ENCODE measurements at places on chromosomes 1 and 21.

DNA sequence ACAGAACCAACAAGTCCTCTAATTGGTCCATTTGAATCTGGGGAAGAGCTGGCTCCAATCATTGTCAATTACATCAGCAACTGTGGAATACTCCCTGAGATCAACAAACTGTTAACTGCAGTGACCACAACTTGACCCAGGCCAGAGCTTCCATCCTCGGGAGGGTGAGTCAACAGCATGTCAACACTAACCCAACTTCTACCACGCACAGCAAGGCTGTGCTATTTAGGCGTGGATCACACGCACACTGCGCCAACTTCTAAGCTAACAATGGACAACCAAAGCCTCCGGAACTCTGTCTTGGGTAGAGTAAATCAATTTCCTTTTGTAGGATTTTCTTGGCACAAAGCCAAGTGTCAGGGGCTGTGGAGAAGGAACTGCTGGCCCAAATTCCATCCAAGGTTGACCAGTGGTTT, 30.4 kb downstream of the APP start:
- no peak for DNase-seq

DNA sequence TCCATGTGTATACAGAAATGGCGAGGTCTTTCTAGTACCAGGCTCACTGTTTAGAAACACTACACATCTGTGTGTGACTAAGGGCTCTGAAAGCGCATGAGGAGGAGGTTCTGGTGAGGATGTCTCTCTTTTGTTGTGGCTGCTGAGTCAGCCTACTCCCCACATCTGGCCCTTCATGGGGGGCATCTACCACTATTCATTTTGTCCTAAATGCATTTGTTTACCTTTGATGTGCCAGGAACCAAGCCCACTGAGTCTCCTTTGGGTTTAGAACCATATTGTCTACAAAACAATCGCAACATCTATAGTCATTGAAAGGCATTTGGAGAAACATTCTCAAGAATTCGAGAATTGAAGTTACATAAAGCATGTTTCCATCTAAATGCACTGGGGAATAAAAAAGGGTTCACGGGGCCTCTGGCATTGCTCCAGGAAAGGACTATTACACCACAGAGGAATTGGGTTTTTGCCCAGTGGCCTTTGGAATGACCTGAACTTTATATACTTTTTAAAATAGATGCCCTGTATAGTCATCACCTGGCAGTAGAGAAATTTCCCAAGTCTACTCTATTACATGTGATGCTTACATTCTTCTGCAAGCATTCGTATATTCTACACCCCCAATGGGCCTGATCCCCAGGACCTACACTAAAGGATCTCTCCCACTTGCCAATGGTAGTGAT, 35.1 kb upstream of the ADORA3 start:
- no peak for DNase-seq

DNA sequence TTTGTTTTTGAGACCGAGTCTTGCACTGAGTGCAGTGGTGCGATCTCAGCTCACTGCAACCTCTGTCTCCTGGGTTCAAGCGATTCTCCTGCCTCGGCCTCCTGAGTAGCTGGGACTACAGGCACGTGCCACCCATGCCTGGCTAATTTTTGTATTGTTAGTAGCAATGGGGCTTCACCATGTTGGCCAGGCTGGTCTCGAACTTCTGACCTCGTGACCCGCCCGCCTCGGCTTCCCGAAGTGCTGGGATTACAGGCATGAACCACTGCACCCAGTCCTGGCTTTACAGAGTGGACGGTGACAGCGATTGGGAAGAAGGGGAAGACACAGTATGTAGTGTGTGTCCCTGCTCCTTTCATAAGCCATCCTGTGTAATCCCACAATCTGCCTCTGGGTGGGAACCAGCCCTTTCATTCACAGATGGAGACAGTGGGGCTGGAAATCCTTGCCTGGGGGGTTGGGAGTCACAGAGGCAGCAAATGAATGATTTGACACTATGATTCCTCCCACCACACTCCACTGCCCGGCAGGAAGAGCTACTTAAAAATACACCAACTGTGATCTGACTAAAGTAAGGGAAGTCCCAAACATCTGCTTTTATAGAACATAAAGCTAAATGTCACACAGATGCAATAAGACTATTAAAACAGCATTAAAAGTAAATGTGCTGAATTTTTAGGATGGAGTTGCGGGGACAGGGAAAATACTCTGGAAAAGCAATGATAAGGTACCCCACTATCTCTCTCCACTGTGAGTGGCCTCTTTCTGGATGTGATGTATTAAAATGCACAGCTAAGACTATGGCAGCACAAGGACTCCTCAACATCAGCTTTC, 4.5 kb downstream of the PARP1 start:
- DNase-seq = no peak

DNA sequence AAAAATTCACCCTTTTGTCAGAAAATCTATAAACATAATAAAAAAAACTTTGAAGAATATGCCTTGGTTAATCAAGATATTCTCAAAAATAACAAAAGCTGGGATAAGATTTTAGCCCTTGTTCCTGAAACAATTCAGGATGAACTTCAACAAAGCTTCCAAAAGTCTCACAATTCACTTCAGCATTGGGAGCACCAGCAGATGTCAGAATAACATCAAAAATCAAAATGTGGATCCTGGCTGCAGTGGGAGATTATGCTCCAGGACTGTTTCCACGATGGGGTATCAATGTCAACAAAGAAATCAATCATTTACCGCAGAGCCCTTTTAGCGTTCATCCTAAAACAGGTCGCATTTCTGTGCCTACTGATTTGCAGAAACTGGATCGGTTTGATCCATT, 35.2 kb downstream of the ZNF670 start:
- DNase-seq = no peak

- DNase-seq = no peak
These were observed 109.2 kb downstream of the CSMD2 start for GRCh38 chr1:34055818-34056217.

- DNase-seq = peak; percentile 9
These were observed 67.6 kb downstream of the MAP3K21 start for GRCh38 chr1:233394860-233395717.

- DNase-seq = no peak
These were observed 26.9 kb upstream of the NKAIN1 start for GRCh38 chr1:31266547-31266946.

DNA sequence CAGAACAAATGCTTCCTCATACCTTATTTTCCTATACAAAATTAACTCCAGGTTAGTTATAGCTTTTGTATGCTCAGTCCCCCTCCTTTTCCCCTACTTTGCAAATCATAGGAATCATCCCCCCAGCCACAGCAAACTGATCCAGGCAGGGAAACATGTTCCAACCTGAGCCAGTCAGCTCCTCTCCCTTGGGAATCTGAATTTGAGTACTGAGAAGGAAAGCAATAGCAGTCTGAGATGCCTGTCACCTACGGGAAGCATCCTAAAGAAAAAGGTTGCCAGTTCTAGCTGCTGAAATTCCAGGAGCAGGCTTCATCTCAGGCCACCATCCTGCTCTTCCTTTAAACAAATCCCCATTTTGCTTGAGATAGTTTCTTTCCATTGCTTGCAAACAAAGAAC, 6.9 kb downstream of the ADSS2 start:
- DNase-seq = no peak

DNA sequence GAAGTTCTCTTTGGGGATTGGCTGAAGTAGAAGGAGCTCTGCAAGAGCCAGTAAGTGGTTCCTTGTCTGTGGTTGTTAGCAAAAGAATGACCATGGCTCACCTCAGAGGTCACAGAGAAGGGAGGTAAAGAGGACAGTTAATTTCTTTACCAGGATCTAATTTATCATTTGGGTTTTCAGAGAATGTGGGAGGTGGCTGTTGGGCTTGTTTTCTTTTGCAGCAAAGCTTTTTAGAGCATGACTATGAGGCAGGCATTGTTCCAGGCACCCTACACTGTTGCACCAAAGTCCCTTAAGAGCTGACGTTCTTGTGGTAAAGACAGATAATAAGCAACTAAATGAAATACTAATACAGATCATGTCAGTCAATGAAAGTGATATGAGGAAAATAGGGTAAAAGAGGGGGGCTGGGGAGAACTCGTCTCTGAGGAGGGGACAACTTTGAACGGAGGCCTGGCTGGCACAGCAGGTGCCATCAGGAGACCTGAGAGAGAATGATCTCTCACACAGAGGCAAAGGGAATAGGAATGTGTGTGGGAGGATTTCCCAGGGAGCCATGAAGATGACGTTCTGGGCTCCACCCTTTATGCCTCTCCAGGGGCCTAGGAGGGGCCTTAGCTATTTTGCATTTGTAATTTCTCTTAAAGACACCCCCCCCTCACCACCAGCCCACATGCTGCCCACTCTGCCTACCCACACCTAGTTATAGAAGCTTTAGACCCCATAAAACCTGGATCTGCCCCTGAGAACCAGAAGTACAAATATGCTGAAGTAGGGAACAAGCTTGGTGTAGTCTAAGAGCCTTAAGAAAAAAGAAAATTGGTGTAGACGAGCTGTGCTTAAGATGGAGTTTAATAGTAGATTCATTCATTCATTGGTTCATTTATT, 177.5 kb downstream of the ROR1 start:
- no peak for DNase-seq

DNA sequence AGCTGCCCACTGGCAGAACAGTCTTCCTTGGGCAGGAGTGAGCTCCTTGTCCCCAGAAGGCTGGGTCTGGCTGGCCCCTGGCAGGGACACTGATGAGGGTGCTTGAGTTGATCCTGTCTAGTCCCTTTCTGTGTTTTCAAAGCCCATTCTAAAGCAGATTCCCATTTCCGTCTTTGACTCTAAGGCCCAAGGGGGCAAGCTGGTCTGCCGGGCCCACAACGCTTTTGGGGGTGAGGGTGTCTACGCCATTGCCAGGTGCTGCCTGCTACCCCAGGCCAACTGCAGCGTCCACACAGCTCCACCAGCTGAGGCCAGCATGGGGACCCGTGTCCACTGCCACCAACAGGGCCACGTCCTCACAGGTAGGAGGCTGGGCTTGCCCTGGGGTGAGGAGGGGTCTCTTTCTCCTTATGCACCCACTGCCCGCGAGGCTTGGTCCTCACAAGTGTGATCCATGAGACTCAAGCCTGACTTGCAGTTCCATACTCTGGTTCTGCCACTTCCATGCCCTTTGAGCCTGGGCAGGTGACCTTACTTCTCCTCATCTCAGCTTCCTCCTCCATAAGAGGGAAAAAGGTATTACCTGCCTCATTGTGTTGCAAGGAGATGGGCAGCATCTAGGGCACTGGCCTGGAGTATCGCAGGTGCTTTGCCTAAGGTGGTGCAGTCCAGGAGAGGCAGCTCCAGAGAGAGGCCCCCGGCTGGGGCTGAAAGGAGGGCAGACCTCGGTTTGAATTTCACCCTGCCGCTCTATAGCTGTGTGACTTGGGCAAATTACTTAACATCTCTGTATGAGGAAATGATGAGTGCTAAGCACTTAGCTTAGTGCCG, 20.2 kb downstream of the PCSK9 start:
- DNase-seq = no peak

DNA sequence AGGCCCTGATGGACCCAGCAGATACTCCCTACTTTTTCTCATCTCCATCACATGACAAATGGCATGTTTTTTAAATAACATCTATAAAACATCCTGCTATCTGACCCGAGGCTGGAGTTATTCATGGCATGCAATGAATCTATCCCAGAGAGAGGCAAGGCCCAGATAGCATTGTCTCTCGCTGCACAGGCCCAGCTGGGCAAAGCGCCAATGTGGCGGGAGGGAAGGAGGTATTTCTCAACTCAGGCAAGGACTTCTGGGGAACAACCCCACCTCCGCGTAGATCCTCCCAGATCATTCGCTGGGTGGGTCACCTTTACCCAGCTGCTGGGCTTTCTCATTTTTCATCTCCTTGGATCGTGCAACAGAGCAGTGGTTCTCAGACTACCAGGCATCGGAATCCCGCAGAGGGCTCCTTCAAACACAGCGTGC, 59.8 kb downstream of the ERG start:
- no peak for DNase-seq

DNA sequence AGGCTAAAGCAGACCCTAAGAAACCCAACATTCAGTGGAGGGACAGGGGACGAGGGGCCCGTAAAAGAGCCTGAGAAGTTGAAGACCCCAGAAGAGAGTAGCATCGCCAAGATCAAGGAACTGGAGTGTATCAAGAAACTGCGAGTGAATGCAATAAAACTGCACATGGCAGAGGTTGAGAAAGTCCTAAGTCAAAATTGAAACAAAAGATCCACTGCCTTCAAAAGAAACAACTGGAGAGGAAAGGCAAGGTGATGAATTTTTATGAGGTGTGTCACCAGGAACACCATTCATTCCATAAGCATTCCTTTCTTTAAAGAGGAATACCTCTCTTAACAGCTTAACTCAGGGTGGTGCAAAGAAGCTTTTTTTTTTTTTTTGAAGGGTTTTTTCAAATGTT, 38.3 kb upstream of the ADORA3 start:
- no peak for DNase-seq

- peak; percentile 71 for DNase-seq
These were observed 19.3 kb downstream of the SH2D2A start for GRCh38 chr1:156797212-156797871.

DNA sequence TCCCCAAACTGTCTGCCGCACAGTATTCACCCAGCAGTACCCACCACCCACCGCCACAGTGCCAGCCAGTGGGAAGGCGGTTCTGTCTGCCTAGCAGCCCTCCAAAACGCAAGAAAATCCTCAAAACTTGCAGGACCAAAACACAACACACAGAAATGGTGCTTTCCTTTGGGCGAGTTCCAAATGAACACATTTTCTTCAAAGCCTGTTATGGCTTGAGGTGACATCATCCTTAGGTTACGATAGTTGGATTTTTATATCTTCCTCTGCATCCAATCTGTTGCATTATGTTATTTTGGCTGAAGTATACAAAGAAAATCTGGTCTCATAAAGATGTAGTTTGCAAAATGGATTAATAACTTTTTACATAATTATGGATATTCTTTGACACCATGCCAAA, 8.4 kb upstream of the SPRR3 start:
- no peak for DNase-seq

- DNase-seq = no peak
These were observed 257.9 kb downstream of the CAMTA1 start for GRCh38 chr1:7043191-7043549.

GRCh38 chr21:32336711-32337110, 38.1 kb downstream of the MRAP start:
- DNase-seq = no peak

DNA sequence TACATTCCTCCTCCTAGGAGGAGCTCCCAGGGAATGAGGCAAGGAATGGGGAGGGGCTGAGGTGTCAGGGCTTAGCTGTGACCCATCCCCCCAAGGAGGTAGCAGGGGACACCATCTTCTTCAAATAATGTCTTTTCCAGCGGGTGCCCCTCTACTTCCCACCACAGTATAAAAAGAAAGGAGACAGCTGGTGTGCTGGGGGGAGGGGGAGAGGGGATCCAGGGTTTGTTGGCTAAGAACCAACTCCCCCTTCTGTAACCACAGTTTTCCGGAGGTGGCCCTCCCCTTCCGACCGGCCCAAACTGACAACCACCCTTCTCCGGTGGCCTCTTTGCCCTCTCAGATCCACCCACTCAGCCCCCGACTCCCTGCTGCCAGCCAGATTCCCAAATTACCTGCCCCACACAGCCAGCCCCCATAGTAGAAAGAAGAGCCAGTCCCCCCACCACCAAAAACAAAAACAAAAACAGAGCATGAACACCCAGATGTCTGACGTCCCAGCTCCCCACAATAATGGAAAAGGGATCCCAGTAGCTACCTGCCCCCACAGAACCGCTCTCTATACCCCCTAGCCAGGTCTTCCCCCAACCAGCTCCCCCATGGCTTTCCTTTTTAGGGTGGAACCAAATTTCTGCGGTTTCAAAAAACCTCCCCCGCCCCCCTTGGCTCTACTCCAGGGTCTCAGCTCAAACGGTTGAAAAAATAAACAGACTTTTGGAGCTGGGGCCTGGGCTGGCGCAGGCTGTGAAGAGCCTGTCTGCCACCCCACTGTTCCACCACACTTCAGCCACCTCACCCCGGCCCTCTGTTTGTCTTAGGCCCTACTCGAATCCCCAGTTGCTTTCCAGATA, 2.1 kb downstream of the ARHGEF2 start:
- DNase-seq = peak; percentile 89
